ENCODE measurements at places on chromosomes 4 and X. TPM values are rescaled to one million over a fixed set of nuclear protein-coding genes. Genes with fewer than 3 reads are reported as not detected.

DNA sequence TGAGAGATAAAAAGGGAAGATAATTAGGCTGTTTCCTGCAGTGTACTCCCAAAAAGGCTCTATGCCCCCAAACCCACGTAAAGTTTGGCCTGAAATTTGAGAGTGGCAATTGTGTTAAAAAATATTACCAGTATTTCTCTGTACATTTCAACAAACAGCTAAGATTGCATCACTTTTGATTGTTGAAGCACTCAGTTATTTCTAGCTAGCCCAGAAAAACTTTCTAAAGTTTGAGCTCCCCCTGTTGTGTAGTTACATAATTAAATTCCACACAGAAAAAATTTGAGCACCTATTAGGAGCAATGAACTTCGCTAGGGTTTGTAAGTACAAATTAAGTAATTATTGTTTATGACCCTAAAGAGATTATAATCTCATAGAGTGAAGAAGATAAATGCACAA, 109.4 kb downstream of the DLG3 start:
- DNase-seq, result peak; percentile 6
- no peaks in the 10 kb centered on the region for H3K4me1 ChIP-seq
- no peaks in the 10 kb centered on the region for H3K27me3 ChIP-seq
- no peak overlapping the region for H3K4me3 ChIP-seq

GRCh38 chrX:135340831-135341230, 31.6 kb downstream of the ETDC start:
- peak overlapping the region; percentile 57 for H3K4me3 ChIP-seq
- DNase-seq, result no peak
- no peaks in the 10 kb centered on the region for H3K36me3 ChIP-seq
- H3K4me1 ChIP-seq, result peaks cover 4% of the 10 kb centered on the region

DNA sequence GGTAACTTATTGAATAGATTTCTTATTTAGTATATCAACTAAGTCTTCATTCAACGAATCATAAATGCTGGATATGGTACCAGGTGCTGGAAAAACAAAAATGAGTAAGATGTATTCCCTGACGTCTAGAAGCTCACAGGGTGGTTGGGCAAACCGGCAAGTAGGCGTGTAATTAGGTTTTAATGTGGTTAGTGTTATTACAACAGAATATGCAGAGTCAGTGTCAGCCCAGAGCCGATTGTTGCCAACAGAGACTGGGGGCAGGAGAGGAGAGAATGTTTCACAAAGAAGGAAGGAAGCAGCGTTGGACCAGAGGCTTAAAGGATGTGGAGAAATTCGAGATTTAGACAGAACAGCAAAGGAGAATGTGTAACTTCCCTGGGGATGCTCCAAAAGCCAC, 111.7 kb downstream of the TENM3 start:
- H3K4me3 ChIP-seq, result no peak overlapping the region
- no peaks in the 10 kb centered on the region for H3K27me3 ChIP-seq
- peaks cover 4% of the 10 kb centered on the region for H3K4me1 ChIP-seq
- H3K27ac ChIP-seq, result no peak overlapping the region
- no peak for DNase-seq

GRCh38 chrX:126137899-126138298, 28.2 kb downstream of the DCAF12L2 start:
- no peaks in the 10 kb centered on the region for H3K36me3 ChIP-seq
- peak; percentile 8 for DNase-seq
- H3K27ac ChIP-seq, result no peak overlapping the region
- H3K4me1 ChIP-seq, result no peaks in the 10 kb centered on the region

- no peaks in the 10 kb centered on the region for H3K27me3 ChIP-seq
- no peak overlapping the region for H3K27ac ChIP-seq
- H3K4me1 ChIP-seq, result no peaks in the 10 kb centered on the region
- H3K4me3 ChIP-seq, result no peak overlapping the region
These were observed 33.5 kb downstream of the PWWP3B start for GRCh38 chrX:106201502-106202178.

DNA sequence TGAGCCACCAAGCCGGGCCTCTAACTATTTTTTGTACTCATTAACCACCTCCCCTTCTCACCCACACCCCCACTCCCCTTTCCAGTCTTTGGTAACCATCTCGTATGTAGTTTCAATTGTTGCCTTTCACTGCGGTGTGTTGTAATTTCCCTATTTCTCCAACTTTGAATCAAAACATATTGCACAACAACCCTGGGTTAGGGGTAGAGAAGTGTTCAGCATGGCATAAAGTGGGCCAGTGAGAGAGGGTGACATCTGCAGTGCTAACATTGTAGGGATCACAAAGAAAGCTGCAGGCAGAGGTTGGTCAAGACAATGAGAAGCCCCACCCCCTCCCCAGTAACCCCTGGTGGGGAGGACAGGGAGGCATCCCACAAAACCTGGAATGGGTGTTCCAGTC, 92.7 kb downstream of the SPATA18 start:
- no peak for DNase-seq
- H3K27ac ChIP-seq, result peak overlapping the region; percentile 47
- no peaks in the 10 kb centered on the region for H3K36me3 ChIP-seq

GRCh38 chr4:125484912-125485311, 170.2 kb downstream of the FAT4 start:
- no peaks in the 10 kb centered on the region for H3K36me3 ChIP-seq
- no peaks in the 10 kb centered on the region for H3K27me3 ChIP-seq
- no peak overlapping the region for H3K27ac ChIP-seq
- no peaks in the 10 kb centered on the region for H3K4me1 ChIP-seq
- no peak overlapping the region for H3K4me3 ChIP-seq
- DNase-seq, result no peak

GRCh38 chr4:18676526-18676915, 655.0 kb upstream of the LCORL start:
- H3K36me3 ChIP-seq, result no peaks in the 10 kb centered on the region
- DNase-seq, result no peak
- H3K27me3 ChIP-seq, result no peaks in the 10 kb centered on the region
- H3K4me3 ChIP-seq, result no peak overlapping the region
- H3K4me1 ChIP-seq, result no peaks in the 10 kb centered on the region

GRCh38 chrX:133415276-133416105, at the start of gene GPC4:
TSS of gene GPC4 (minus strand) at chrX:133415489. CDS start at chrX:133414965, 524 bp downstream.
- peak; percentile 67 for DNase-seq
- H3K36me3 ChIP-seq, result no peaks in the 10 kb centered on the region
- no peak within 1 kb of the TSS for H3K27ac ChIP-seq
- peaks cover 7% of the 10 kb centered on the region for H3K27me3 ChIP-seq
- peak within 1 kb of the TSS; percentile 67 for H3K4me3 ChIP-seq
- no peaks in the 10 kb centered on the region for H3K4me1 ChIP-seq

DNA sequence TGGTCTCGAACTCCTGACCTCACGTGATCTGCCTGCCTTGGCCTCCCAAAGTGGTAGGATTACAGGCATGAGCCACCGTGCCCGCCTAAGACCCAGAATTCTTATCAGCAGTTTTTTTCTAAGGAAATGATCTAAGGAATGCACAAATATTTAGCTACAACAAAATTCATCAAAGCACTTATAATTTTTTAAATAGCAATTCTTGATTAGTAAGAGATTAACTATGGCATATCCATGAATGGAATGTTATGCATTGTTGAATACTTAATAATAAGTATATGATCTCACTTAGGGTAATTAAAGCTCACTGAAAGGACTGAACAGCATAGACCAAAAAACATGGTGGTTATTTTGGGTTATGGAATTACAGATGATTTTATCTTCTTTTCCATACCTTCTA, 18.4 kb downstream of the CENPU start:
- no peaks in the 10 kb centered on the region for H3K36me3 ChIP-seq
- H3K4me1 ChIP-seq, result no peaks in the 10 kb centered on the region
- H3K4me3 ChIP-seq, result no peak overlapping the region

GRCh38 chr4:180437601-180438000, 1805.6 kb upstream of the TENM3 start:
- no peak overlapping the region for H3K27ac ChIP-seq
- no peaks in the 10 kb centered on the region for H3K4me1 ChIP-seq
- H3K4me3 ChIP-seq, result no peak overlapping the region
- no peaks in the 10 kb centered on the region for H3K27me3 ChIP-seq
- no peaks in the 10 kb centered on the region for H3K36me3 ChIP-seq
- no peak for DNase-seq

- H3K27ac ChIP-seq, result peak overlapping the region; percentile 90
- H3K36me3 ChIP-seq, result no peaks in the 10 kb centered on the region
- no peaks in the 10 kb centered on the region for H3K27me3 ChIP-seq
- DNase-seq, result no peak
- peaks cover 9% of the 10 kb centered on the region for H3K4me1 ChIP-seq
- no peak overlapping the region for H3K4me3 ChIP-seq
These were observed 41.9 kb downstream of the SLC7A11 start for GRCh38 chr4:138200236-138200590.

GRCh38 chr4:141058591-141059512, 74.4 kb downstream of the RNF150 start:
- no peak for DNase-seq
- no peaks in the 10 kb centered on the region for H3K36me3 ChIP-seq
- H3K4me1 ChIP-seq, result no peaks in the 10 kb centered on the region
- H3K27ac ChIP-seq, result no peak overlapping the region

GRCh38 chr4:66429276-66429675, 759.0 kb upstream of the EPHA5 start:
- no peaks in the 10 kb centered on the region for H3K27me3 ChIP-seq
- H3K36me3 ChIP-seq, result no peaks in the 10 kb centered on the region
- DNase-seq, result no peak
- H3K27ac ChIP-seq, result no peak overlapping the region

DNA sequence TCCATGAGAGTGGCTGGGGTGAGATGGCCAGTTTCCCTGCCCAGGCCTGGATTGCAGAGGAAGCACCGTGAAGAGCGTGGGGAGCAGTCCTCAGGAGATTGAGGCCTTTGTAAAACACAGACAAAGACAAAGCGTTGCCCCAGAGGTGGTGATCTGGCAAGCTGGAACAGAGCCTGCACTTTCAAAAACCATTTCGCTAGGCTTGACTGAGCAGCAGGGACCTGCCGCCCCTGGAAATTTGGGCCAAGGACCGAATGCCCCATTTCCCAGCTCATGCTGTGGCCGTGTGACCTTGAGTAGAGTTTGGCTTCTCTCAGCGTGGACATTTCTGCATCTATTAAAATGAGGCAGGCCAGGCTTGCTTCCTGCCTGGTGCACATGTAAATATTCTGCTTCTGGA, 381.4 kb downstream of the BCOR start:
- no peaks in the 10 kb centered on the region for H3K4me1 ChIP-seq
- H3K27me3 ChIP-seq, result no peaks in the 10 kb centered on the region
- DNase-seq, result no peak
- no peaks in the 10 kb centered on the region for H3K36me3 ChIP-seq
- H3K4me3 ChIP-seq, result no peak overlapping the region
- H3K27ac ChIP-seq, result no peak overlapping the region

DNA sequence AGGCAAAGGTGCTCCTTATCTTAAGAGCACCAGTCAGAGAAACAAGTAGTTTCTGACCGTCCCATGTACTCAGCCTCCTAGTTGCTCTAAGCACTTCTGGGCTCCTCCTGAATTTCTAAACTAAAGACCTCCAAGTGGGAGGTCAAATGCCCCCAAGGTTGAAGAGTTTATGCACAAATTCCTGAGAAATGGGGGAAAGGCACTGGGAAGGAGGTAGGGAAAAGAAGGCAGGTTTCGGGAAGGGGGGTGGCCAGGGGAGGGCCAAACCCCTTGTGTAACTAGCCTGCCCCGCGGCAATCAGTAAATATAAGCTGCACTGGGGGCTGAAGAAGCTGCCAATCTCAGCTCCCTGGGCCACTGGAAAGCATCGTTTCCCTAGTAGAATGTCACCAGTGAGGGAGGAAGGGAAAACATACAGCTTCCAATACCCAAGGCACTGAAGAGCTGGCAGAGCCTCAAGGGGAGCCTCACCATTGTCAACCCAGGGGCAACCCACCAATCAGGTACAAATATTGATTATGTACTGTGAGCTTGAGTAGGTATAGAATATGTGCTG, 3.4 kb downstream of the FOXO4 start:
- no peak overlapping the region for H3K4me3 ChIP-seq
- no peaks in the 10 kb centered on the region for H3K27me3 ChIP-seq
- H3K27ac ChIP-seq, result no peak overlapping the region
- H3K4me1 ChIP-seq, result peaks cover 28% of the 10 kb centered on the region
- no peak for DNase-seq

DNA sequence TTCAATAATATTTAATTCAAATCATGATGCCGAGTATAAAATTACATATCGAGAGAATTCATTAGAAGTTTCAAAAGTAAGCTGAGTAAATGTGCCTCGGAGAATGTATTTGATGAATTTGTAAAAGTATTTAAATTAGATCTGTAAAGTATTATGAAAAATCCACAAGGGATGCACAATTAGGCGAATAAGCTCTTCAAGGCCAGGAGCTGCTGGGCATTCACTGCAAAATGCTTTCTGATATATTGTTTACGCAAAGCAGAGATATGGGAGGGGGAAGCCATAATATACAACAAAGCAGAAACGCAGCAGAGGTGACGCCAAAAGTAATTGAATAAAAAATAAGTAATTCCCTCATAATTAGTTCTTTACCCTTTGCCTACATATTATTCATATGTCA, 1121.5 kb upstream of the TENM3 start:
- no peaks in the 10 kb centered on the region for H3K27me3 ChIP-seq
- H3K4me3 ChIP-seq, result no peak overlapping the region
- H3K27ac ChIP-seq, result no peak overlapping the region

DNA sequence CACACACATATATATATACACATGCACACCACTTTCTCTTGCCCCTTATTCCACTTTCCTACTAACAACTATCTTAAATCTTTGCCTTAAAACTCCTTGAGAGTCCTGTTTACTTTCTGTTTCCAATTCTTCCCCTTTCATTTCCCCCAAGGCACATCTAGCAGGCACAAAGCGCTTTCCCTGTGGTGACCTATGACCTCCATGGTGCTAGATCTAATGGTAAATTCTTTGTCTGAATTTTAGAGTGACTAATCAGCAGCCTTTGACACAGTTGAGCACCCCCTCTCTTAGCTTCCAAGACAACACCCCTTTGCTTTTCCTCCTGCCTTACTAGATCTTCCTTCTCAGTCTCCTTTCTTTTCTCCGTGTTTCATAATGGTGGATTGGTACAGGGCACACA, 236.4 kb upstream of the TTC29 start:
- H3K27ac ChIP-seq, result no peak overlapping the region
- H3K4me3 ChIP-seq, result no peak overlapping the region

- no peak for DNase-seq
- no peaks in the 10 kb centered on the region for H3K27me3 ChIP-seq
- no peaks in the 10 kb centered on the region for H3K4me1 ChIP-seq
These were observed 93.0 kb upstream of the ANK2 start for GRCh38 chr4:112956484-112956896.

- H3K36me3 ChIP-seq, result no peaks in the 10 kb centered on the region
- H3K4me1 ChIP-seq, result no peaks in the 10 kb centered on the region
- no peaks in the 10 kb centered on the region for H3K27me3 ChIP-seq
- H3K4me3 ChIP-seq, result no peak overlapping the region
These were observed 1480.5 kb upstream of the IGFBP7 start for GRCh38 chr4:58590722-58591121.

ALAS2 gene
- not detected for total RNA-seq

SPP1 gene
- 175 TPM for total RNA-seq

DDIT4L gene
- 4.4 TPM for total RNA-seq

RNF175 gene
- total RNA-seq, result 2.1 TPM

BCLAF3 gene
- total RNA-seq, result 8.1 TPM

IBSP gene
- not detected for total RNA-seq

PDE5A gene
- total RNA-seq, result 33.2 TPM

DTHD1 gene
- not detected for total RNA-seq

UGT2B10 gene
- total RNA-seq, result 31.0 TPM

SLC34A2 gene
- total RNA-seq, result 11.1 TPM

MAGEA3 gene
- total RNA-seq, result not detected

ARR3 gene
- total RNA-seq, result not detected

AWAT2 gene
- total RNA-seq, result not detected

Data from hepatocyte (in vitro differentiated cells).